Ureter (tissue), 1 donor: ENCODE measurements at places on chromosomes 3 and 15. TPM values are rescaled to one million over a fixed set of nuclear protein-coding genes. Genes with fewer than 3 reads are reported as not detected.

The EAF2 gene
- 9.3 TPM for total RNA-seq

DNA sequence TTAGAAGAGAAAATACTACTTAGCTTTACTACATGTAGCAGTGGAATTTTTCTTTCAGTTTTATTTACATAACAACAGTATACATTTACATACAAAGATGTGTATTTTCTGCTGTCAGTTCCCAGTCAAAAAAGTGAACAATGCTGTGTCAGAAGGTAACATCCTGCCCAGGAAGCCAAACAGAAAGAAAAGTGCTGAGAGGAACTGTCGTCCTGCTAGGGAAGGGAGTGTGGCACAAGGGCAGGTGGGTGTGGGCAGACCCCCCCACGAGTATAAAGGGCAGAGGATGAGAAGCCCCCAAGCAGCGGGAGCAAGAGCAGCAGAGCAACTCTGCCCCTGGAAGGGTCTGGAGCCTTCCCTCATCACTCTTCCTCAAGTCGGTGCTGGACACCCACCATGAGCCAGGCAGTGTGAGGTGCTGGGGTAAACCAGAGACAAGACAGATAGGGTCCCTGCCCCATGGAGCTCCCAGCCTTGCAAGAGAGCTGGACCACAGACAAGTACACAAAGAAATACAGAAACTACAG is 39.7 kb downstream of the TBC1D2B start:
- DNase-seq, result no peak

The SLC51A gene
- not detected for total RNA-seq

DNA sequence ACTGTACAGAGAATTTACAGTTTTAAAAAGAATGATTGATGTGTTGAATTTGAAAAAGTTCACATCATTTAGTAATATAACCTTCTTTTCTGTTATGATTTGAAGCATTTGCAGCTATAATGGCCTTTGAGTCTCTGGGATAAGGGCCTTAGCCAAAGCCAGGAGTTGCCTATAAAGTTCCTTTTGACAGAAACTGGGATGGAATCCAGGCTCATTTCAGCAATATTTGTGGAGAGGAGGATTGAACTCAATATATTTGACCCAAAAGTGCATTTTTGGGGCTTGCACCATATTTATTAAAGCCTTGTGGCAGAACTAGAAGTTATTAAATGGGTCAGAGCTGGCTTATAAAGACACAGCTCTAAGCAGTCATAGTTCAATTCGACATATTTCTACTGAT is 348.7 kb upstream of the EPHA3 start:
- DNase-seq, result no peak

- DNase-seq, result no peak
Measured at GRCh38 chr15:49809894-49810609, 189.2 kb downstream of the DTWD1 start.

The THSD4 gene
- 57.9 TPM for total RNA-seq

DNA sequence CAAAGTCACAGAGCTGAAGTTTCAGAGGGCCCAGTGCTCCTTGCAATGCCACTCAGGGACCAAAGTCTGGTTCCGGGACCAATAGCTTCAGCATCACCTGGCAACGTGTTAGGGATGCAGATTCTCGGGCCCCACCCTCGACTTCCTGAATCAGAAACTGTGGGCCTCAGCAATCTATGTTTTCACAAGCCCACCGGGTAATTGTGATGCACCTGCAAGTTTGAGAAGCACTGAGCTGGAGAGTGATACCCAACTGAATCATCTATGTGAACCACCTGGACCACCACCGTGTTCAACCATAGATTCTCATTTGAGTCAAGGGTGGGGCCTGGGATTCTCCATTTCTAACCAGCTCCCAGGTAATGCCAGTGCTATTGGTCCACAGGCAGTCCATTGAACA is 55.7 kb downstream of the CORO2B start:
- DNase-seq, result no peak

- DNase-seq, result no peak
Measured at GRCh38 chr3:10259798-10260197, 11.5 kb downstream of the TATDN2 start.

- no peak for DNase-seq
Measured at GRCh38 chr3:8266730-8267131, 234.9 kb upstream of the LMCD1 start.

The FES gene
- total RNA-seq, result 36.2 TPM

- no peak for DNase-seq
Measured at GRCh38 chr3:27239951-27240350, 129.2 kb downstream of the NEK10 start.

DNA sequence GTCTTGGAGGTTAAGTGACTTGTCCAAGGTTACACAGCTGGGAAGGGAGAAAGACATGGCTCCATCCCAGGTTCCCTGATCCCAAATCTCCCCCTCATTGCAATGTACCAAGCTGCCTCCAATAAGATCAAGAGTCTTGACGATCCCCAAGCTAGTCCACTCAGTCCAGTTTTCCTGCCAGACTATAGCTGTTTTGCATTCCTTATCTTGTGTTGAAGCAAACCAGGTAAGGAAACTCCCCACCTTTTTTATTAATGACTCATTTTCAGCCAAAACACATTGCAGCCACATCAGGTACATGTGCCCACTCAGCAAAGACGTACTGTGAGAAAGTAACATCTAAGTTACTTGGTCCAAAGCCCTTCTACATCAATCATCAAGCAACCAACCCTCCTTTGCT is 41.9 kb downstream of the LIPC start:
- no peak for DNase-seq

The DNAJA4 gene
- 78.0 TPM for total RNA-seq

DNA sequence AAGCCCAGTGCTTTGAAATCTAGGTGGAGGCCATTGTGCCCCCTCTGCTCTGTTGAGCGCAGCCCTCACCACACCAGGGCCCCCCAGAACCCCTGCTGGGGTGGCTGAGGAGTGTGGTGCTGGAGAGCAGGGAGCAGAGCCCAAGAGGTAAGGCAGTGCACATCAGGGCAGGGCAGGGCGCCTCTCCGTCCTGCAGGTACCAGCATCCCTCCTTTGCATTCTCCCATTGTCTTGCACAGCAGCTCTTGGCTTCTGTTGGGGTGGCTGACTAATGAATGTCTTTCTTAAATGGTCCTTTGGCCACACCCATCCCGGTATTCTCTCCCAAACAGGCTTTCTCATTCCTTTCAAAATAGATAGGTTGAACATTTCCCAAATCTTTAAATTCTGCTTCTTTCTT is 41.4 kb upstream of the GABRG3 start:
- DNase-seq, result no peak

The ANKUB1 gene
- not detected for total RNA-seq

GRCh38 chr15:68730471-68730919 is 90.2 kb downstream of the ANP32A start:
- peak; percentile 54 for DNase-seq

DNA sequence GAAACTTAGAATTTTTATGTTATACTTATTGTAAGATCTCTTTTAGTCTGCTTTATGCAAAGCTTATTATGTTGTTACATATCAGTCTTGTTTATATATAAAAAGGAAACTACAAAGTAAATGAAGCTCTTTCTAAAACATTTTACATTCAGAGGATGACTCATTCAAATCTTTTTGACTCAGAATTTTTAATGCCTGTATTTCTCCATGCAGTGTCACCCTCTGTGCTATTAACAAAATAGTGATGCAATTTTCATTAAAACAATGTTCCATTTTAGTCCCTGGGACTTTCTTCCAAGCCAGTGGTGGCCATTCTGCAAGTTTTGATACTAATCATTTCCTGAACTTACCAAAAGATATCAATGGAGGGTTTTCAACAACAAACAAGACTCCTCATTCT is 216.1 kb downstream of the NAALADL2 start:
- no peak for DNase-seq

DNA sequence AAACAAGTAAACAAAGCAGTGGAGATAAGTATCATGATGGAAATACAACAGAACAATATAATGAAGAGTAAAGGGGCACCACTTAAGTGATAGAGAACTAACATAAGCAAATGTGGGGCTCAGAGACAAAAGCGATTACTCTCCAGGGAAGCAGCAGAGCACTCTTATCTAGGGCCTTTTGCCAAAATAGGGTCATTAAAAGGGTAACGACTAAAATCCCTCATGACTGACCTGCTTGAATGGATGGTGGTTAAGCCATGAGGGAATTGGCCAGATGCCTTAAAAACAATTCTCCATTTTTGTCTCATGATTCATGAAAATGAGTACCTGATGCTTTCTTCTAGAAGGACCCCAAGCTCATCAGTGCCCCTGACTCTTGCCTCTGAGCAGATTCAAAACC is 3.2 kb upstream of the SLC7A14 start:
- no peak for DNase-seq

The SLC12A1 gene
- not detected for total RNA-seq
